ENCODE measurements at places on chromosomes 16 and 17. TPM values are rescaled to one million over a fixed set of nuclear protein-coding genes. Genes with fewer than 3 reads are reported as not detected.
A peak's percentile ranks its signal among the peaks of the same experiment; 100 is the strongest.

Gene TBC1D3H
- not detected for total RNA-seq

Gene LGALS9C
- 0.07 TPM for total RNA-seq

Gene CD300H
- not detected for total RNA-seq

Gene KRT17
- total RNA-seq = 6.7 TPM

Gene DNAH9
- total RNA-seq = not detected

Gene KDM6B
- total RNA-seq = 3.2 TPM

DNA sequence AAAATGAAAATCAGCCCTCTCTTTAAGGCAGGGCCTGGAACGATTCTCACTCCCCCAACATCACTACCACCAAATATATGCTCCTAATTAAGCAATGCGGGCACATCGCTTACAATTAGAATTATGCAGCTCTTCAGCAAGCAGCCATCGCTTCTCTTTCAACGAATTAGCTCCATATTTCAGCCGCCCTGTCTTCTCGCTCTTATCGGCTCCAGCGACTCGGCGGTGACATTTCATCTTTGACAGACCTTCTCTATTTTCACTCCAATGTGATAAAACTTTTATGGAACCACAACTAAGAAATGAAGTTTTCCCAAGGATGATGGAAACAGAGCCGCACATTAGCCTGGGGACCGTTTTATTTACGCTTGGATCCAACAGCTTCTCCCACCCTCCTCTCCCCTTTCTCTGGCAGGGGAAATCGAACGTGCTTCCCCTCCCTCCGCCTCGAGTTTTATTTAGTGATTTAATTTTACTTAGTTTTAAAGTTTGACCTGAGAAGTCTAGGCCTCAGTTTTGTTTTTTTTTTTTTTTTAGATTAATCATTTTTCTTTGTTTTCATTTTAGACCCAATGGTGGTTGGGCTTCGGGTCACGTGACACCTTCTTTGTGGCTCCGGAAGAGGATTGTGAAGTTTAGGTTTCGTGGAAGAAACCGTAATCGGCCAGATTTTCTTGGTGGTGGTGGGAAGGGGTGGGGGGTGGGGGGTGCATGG lies 3.1 kb upstream of the HOXB2 start:
- peak; percentile 88 for DNase-seq

DNA sequence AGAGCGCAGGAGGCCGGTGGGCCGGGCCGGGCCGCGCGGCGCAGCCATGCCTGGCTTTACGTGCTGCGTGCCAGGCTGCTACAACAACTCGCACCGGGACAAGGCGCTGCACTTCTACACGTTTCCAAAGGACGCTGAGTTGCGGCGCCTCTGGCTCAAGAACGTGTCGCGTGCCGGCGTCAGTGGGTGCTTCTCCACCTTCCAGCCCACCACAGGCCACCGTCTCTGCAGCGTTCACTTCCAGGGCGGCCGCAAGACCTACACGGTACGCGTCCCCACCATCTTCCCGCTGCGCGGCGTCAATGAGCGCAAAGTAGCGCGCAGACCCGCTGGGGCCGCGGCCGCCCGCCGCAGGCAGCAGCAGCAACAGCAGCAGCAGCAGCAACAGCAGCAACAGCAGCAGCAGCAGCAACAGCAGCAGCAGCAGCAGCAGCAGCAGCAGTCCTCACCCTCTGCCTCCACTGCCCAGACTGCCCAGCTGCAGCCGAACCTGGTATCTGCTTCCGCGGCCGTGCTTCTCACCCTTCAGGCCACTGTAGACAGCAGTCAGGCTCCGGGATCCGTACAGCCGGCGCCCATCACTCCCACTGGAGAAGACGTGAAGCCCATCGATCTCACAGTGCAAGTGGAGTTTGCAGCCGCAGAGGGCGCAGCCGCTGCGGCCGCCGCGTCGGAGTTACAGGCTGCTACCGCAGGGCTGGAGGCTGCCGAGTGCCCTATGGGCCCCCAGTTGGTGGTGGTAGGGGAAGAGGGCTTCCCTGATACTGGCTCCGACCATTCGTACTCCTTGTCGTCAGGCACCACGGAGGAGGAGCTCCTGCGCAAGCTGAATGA lies 606 bp downstream of the THAP11 start:
- peak; percentile 60 for DNase-seq

- DNase-seq = no peak
These were observed 121.7 kb upstream of the CRHR1 start for GRCh38 chr17:45662432-45662831.

GRCh38 chr16:50532576-50532975 lies 15.6 kb upstream of the NKD1 start:
- DNase-seq = no peak

DNA sequence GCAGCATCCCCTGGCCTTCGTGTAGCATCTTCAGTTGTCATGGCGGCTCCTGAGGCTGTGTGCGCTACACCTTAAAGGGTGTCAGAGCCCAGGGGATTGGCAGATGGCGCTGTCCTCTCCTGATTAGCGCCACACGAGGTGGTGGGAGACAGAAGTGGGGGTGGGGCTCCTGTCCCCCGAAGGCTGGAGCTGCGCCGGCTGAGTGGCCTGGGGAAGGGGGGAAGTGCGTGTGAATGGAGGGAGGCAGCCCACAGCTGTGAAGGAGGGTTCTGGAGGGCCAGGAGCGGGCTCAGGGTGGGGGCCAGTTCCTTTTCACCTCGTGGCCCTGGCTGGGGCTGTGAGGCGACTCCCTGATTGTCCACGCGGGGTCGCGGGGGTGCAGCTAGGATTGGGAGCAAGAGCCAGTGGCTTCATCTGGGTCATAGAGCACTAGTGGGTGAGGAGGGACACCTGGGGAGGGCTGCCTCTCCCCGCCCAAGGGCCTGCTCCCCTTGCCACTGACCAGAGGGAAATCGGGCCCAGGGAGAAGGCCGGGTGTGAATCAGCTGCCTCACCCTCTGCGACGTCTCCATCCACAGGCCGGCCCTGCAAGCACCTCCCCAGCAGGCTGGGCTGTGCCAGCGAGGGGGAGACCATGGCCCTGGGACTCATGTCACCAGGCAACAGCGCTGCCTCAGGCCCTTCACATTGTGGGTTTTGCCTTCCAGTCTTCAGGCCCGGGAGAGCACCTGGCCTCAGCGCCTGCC lies 14.1 kb downstream of the BAHCC1 start:
- no peak for DNase-seq

DNA sequence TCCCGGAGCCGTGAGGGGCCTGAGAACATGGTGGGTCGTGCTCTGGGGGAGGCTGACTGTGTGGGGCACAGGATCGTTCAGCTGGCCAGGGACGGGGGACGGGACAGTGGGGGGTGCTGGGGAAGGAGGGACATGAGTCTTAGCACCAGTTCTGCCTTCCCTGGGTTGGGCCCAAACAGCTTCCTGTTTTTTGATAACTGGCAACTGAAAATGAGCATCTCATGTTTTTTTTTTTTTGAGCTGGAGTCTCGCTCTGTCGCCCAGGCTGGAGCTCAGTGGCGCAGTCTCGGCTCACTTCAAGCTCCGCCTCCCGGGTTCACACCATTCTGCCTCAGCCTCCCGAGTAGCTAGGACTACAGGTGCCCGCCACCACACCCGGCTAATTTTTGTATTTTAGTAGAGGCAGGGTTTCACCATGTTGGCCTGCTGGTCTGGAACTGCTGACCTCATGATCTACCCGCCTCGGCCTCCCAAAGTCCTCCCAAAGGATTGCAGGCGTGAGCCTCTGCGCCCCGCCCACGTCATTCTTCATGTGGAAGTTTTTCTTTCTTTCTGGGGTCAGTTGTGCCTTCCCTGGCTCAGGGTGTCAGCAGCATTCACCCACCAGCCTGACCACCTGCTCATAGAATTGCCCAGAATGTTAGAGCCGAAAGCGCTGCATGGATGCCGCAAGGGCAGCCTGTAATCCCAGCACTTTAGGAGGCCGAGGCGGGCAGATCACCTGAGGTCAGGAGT lies 6.4 kb downstream of the ASPSCR1 start:
- DNase-seq = no peak

DNA sequence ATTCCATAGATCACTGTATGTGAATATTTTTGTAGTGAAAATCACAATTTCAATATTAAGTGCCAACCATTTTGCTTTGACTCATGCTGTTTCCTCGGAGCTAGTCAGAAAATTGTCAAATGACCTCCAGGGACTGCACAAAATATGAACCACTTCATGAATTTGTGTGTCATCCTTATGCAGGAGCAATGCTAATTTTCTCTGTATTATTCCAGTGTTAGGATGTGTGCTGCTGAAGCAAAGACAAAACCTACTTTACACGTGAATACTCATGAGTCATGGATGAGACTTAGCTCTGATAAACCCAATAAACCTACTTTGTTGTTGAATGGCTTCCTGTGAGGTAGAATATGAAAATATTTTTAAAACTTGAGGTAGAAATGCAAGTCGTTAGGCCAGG lies 65.2 kb downstream of the SHCBP1 start:
- DNase-seq = peak; percentile 80

DNA sequence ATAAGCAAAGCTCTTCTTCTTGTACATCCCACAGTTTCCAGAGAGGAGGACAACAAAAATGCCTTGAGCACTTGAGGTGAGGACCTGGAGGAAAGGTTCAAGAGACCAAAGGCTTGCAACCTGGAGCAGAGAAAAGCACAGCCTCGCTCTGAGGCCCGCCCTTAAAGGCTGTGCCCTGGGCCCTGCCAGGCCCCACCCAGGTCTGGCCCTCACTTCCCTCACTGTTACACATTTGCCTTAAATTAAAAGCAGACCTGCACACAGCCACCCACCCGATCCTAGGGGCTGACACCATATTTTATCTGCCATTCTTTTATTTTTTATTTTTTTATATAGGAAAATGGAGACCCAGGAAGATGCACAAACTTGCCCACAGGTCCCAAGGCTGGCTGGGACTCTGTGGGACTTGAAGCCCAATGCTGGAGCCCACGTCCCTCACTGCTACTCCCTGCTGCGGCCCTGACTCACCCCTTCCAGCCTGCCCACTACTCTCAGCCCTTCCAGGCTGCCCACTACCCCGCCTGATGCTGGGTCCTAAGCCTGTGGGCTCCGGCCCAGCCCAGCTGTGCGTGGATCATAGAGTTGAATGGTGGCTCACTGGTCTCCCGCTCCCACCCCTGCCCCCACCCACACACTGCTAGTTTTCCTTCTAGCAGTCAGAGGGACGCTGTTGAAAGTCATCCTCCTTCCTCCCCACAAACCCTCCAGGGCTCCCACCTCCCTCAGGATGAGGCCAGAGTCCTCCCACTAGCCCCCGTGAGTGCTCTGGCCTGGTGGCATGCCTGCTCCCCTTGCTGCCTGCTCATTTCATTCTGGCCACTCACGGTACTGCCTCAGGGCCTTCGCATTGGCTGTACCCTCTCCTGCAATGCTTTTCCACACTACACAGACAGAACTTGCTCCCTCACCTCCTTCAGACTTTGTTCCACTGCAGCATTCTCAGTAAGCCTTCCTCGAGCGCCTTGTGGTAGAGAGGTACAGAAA lies 77.6 kb upstream of the MED9 start:
- no peak for DNase-seq

- DNase-seq = peak; percentile 55
These were observed 17.1 kb downstream of the SAP30BP start for GRCh38 chr17:75684249-75684648.

GRCh38 chr16:29868396-29869009 lies 5.5 kb upstream of the CDIPT start:
- DNase-seq = no peak

DNA sequence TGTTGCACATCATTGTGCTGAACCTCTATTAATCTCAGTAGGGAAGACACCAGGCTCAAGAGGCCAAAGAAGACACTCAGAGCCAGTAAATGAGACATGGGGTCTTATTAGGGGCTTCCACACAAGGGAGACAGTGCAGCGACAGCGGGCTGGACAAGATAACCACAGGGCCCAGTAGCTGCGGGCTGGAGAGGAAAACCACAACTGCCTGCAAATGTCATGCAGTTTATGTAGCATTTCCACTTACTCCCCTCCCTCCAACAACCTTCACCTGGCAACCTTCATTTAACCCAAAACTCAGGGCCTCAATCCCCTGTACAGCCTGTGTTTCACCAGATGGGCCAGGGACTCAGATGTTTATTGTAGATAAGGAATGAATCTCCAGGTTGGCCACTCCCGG lies 185.6 kb downstream of the UTP18 start:
- DNase-seq = no peak

DNA sequence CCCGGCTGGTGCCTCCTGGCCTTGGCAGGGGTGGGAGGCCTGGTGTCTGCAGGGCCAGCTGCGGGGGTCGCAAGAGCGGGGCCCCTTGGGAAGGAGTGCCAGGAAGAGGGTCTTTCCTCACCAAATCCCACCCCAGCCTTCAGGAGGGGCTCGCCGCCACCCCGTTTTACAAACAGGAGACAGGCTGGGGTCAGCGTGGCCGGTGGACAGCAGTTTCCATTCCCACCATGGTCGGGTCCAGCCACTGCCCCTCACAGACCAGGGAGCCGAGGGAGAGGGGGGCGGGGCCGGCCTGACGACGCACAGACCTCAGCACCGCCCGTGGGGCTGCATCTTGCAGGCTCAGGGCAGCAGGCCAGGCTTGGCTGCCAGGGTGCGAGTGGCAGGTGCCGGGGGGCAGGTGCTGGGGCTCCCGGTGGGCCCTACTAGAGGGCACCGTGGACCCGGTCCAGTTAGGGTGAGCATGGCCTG lies 7.6 kb downstream of the CBFA2T3 start:
- DNase-seq = no peak

DNA sequence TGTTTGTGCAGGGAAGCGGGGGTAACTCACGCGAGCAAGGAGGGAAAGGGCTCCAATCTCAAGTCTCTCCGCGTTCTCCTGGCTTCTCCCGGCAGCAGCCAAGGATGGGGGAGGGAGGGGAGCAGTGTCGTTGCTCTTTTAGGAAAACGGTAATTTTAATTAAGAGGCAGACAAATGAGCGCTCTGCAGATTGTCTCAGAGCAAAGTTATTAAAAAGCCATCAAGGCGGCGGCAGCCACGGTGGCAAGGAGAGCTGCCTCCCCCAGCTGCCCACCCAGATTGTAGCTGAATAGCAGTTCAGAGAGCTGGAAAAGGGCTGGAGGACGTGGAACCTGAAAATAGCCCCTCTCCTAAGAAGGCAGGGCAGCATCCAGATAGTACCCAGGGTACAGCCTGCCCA lies 11.6 kb downstream of the SRCIN1 start:
- no peak for DNase-seq

GRCh38 chr16:65120831-65121721 lies 787 bp downstream of the CDH11 start:
- DNase-seq = peak; percentile 30

DNA sequence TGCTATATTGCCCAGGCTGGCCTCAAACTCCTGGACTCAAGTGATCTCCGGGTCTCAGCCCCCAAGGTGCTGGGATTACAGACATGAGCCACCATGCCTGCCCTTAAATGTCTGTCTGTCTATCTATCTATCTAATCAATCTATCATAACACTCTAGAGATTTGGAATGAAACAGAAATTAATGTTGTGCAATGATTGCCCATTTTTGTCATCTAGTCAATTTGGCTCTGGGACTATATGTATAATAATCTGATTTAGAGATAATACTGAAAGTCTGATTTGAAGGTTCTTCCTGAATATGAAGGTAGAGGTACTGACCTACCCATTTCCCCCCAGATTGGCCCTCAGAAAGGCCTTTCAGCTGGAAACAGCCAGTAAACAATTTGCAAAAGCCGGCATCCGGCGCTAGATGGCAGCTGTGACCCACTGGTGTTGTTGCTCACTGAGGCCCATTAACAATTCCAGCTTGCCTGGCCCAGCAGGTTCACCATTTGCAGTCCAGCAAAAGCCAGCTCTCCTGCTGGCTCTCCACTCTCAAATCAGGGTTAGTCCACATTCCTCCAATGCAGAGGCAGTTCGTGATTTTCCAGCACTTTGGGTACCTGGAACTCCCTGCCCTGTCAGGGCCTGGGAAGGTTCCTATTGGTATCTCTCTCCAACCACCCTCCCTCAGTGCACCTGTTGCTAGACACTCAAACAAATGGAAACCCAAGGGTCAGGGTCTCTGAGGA lies 22.9 kb upstream of the C16orf87 start:
- DNase-seq = peak; percentile 63

Data from M059J (cell line).